Epithelial cell of esophagus (primary cell): ENCODE measurements at places on chromosomes 4 and X.

GRCh38 chrX:40155589-40156469 is 58.1 kb upstream of the BCOR start:
- no peak for DNase-seq

DNA sequence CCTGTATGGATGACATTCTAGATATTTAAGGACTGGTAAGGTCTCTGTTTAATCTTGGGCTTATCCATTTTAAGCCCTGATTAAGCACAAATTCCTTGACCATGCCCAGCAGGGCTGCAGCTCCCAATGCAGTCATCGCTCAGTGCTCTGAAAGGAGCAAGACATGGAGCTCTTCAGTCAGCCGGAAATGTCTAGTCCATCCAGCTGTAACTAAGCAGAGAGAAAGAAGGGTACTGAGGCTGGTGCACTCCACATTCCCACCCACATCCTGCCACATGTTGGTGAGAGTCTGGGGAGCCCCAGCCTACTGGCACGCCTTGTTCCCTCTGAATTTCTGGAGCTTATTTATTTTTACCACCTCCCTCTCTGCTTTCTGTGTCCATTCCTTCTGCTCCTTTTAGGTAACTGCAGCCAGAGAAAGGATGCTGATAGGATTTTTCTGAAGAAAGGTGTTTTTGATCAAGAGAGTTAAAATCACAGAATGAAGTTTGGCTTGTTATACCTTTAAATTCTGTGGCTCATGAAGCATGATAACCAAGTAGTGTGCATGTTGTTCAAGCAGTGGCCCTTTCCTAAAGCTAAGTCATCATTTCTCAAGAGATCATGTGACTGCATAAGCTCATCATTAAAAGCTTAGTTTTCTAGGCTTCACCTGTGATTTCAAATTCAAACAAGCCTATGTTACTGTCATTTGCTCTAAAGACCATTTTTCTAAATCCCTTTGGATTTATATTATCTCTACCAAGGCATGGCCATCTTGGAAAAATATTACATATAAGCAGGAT is 74.0 kb downstream of the GALNT7 start:
- DNase-seq: peak; percentile 47

DNA sequence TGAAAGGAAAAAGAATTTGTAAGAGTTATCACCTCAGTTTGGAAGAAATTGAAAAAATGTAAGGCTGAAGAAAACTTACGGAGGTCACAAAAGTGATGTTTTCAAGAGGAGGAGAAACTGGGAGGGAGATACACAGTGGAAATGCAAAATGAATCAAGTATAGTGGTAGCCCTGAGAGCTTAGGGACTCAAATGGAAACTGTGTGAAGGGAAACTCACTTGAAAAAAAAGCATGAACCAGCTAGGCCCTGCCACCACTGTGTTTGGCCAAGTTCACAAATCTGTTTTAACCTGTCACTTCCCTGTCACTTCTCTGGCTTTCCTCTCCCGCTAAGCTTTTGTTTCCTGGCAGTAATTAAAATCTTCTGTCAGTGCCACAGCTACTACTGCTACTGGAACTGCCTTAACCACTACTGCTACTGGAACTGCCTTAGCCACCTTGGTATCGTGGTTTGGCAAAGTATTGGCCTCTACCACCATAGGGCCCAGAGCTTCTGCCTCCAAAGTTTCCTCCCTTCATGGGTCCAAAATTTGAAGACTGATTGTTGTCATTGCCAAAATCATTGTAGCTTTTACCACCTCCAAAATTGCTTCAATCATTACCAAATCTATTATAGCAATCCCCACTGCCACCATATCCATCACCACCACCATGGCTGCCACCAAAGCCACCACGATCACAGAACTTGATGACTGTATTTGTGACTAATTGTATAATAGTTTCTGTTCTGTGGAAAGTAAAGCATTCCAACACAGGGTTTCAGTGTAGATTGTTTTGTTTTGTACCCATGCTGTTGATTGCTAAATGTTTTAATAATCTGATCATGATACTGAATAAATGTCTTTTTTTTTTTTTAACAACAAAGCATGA is 41.5 kb downstream of the SMARCA5 start:
- no peak for DNase-seq

DNA sequence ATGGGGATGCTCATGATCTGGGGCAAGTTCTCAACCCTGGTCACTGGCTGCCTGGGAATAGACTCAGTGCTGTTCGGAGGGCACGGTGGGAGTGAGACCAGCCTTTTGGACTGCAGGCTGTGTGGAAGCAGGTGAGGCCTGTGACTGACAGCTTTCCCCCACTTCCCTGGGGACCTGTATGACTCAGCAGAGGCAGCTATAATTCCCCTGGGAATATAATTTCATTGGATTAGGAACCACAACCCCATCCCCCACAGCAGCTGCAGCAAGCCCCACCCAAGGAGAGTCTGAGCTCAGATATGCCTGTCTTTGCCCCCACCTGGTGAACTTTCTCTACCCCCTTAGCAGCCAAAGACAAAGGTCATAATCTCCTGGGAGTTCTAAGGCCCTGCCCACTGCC is 408.6 kb downstream of the PPP3CA start:
- no peak for DNase-seq

GRCh38 chrX:9048801-9049200 is 14.9 kb upstream of the FAM9B start:
- DNase-seq: no peak

DNA sequence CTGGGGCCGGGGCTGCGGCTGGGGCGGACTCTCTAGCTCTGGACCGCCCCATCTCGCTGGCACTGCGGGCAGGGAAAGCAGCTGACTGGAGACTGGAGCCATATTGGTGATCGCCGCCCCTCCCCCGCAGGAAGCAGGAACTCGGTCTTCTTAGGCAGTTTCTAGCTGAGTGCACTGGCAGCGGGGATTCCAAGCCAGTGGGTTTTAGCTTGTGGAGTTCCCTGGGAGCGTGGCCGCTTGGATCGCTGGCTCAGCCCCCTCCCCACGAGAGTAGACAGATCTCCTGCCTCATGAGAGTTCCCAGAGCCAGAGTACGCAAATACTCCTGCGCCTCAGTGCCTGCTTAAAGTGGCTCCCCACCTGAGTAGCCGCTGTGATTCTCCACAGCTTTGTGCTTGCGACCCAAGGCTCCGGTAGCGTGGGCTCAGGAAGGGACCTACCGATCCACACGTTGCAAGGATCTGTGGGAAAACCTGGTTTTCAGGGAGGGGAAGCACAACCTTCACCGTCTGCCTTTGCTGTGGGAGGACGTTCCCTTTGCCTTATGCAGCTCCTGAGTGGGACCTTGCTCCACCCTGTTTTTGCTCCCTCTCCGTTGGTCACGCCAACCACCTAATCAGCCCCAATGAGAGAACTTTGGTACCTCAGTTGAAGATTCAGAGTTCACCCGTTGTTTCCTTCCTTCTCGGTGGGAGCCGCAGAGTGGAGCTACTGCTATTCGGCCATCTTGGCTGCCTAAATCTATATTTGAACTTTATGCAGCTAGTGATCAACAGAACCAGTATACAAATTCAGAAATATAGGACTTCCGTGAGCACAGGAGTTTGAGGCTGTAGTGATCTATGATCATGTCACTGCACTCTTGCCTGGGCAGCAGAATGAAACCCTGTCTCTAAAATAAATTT is 803.9 kb upstream of the PCDH10 start:
- no peak for DNase-seq

DNA sequence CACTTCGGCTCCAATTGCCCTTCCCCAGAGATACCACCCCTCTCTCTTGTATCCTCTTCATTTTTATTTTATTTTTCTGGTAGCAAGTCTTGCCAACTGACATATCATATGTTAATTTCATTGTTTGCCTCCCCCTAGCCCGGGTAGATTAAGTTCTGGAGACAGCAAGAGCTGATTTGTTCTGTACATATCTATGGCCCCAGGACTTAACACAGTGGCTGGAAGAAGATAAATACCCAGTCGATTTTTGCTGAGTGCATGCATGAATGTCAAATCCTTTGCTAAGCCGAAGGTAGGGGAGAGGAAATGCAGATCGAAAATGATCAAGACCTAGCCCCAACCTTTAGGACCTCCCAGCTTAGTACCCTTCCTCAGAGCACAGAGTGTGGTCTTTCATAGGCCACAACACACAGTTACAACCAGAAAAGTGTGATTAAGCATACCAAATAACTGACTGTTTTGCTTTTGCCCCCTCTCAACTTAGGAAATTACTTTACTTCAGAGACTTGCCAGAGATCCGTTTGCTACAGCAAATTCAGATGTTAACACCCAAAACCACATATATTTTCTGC is 58.7 kb upstream of the KLF3 start:
- DNase-seq: no peak

- no peak for DNase-seq
Observed at GRCh38 chr4:74714611-74715130, 79.7 kb downstream of the BTC start.

- no peak for DNase-seq
Observed at GRCh38 chr4:75249739-75250138, 264.5 kb downstream of the RCHY1 start.

DNA sequence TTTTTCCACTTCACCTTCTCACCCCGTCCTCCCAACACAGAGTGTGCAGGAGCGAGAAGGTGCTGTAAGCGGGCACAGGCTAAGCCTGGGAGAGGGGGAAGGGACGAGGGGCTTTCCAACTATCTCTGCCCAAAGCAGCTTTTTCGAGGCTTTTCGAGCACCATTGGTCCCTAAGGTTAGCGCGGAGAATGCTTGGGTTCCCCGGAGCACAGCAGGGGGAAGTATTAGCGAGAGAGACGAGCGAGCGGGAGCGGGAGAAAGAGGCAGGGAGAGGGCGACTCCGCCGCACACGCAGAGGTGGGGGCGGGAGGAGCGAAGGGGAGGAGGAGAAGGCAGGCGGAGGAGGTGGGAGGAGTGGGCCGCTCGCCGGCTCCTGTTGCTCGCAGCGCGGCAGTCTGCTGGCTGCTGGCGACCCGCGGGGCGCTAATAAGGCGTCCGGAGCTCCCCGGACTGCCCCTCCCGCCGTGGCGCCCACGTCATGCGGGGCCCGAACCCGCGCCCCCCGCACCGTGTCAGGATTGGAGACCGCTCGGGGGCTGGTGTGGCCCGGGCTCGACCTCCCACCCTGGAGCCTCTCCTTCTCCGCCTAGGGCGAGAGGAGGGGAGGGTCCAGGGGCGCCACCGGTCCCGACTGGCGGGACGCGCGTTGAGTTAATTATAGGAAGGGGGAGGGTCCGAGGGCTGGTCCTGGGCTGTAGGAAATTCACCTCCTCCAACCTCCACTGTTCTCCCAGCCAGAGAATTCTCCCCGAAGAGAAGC is at the start of gene ADAMTS3:
Gene ADAMTS3 (minus strand): TSS at position 263 of the 760 bp plus-strand sequence. CDS start 459 bp downstream, outside the sequence.
- DNase-seq: peak; percentile 47

GRCh38 chr4:20253735-20254409 is 2.2 kb downstream of the SLIT2 start:
- DNase-seq: peak; percentile 15

GRCh38 chr4:154485127-154485773 is 6.3 kb downstream of the DCHS2 start:
- no peak for DNase-seq

DNA sequence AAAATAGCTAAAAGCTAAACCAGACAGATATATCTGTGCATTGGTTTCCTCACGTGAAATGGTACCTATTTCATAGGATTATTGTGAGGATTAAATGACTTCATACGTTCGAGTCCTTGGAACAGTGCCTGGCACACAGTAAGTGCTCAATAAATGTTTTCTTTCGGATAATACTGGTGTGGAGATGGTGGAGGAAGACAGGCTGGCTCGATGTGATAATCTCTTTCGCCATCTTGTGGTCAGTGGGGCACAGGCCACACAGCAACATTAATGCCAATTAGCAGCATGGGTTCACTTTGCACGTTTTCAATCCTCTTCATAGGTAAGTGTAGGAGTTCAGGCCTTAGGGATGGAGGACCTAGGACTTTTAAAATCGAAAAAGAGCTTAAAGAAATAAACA is 9.3 kb downstream of the PAGE4 start:
- DNase-seq: peak; percentile 23

GRCh38 chr4:140256941-140257340 is 103.0 kb upstream of the MAML3 start:
- DNase-seq: no peak

- DNase-seq: no peak
Observed at GRCh38 chr4:93786149-93786548, 42.4 kb upstream of the ATOH1 start.

DNA sequence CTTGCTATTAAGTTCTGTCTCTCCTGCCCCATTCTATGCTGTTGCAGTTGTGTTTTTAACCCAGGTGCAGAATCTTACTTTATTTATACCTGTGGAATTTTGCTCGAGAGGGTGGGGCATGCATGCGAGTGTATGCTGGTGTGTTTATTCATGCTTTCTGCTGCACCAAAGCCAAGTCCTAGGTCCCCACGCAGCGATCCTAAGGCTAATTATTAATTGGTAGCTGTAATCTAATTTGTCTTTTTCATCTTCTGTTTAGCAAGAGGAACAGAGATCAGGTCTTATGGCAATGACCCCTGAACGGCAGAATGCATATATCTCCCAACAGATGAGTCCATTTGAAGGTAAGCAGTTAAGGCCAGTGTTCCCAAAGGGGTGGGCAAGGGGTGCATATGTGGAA is 58.7 kb upstream of the MTM1 start:
- no peak for DNase-seq

DNA sequence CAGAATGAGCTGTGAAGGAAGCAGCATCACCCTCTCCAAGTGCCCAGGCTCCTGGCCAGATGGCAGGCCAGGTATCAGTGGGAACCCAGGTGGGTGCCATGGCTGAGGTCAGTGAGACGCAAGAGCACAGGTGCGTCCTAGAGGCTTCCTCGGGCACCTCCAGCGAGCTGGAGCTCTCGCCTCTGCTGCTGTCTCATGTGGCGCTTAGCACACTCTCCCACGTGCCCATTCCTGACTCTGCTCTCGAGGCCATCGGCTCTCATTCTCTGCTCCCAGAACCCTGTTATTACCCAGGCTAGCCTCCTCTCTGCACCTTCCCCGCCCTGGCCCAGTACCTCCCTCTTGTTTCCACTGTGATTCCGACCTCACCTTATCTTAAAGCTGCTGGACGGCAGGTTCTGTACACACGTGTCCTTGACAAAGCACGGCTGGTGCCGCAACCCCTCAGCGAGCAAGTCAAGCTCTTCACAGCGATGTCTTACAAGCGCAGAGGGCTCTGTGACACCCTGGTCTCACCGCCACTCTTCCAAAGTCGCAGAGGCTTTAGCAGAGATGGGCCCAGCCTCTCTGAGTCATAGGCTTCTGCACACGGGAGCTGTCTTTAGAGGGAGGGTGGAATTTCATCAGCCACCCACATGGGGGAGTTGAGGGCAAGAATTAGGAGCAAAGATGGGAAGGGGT is 15.4 kb upstream of the MSANTD1 start:
- DNase-seq: peak; percentile 29

DNA sequence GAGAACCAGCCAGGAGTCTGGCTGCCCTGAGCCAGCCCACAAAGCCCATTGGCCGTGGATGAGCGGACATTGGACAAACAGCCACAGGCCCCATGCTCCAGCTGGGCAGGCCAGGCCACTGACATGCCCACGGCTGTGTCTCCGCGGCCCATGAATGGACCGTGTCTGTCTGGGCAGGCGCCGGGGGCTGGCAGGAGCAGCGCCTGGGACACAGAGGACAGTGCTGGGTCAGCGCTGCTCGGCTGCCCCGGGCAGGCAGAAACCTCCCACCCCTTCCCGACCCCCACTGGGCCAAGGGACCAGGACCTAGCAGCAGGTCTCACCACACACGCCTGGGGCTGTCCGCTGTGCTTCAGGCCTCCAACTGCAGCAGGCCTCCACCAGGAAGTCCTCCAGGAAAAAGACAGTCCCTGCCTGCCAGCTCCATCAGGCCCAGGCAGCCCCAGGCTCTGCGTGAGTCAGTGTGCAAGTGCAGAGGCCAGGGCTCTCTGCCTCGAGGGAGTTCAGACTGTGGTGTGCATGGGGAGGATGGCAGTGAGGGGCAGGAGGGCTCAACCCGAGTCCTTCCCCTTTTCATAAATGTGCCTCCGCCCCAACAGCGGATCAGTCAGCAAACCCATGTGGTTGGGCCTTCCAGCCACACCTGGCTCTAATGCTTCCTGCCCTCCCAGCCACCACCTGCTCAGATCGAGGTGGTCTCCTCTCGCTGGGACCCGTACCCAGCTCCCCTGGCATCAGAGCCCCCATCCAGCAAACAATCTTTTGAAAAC is 17.2 kb upstream of the FGFR3 start:
- peak; percentile 80 for DNase-seq
